Liver (tissue), 10 donors: ENCODE measurements at places on chromosomes 7 and 10. TPM values are rescaled to one million over a fixed set of nuclear protein-coding genes. Genes with fewer than 3 reads are reported as not detected.

GRCh38 chr7:4265066-4265465, 417.0 kb upstream of the FOXK1 start:
- no peaks in the 10 kb centered on the region for H3K27me3 ChIP-seq
- no peak overlapping the region for H3K27ac ChIP-seq
- H3K36me3 ChIP-seq = no peaks in the 10 kb centered on the region
- H3K4me1 ChIP-seq = no peaks in the 10 kb centered on the region
- DNase-seq = no peak

DNA sequence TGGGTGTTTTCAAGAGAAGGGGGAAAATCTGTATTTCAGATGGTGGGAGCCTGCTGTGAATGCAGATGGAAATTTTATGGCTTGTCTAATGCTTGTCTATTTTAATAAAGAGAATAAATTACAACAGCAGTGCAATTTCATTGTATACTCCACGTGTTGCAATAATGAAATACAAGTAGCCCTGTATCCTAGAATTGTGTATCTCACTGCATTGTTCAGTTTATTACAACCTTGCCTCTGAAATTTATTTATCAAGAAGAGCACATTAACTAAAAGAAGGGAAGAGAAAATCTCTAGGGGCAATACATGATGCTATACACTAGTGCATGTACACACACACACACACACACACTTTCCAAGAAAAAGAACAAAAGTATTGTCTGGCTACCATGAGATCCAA, 21.8 kb downstream of the ANK3 start:
- DNase-seq = no peak
- H3K27ac ChIP-seq = no peak overlapping the region
- H3K36me3 ChIP-seq = no peaks in the 10 kb centered on the region
- no peaks in the 10 kb centered on the region for H3K4me1 ChIP-seq

DNA sequence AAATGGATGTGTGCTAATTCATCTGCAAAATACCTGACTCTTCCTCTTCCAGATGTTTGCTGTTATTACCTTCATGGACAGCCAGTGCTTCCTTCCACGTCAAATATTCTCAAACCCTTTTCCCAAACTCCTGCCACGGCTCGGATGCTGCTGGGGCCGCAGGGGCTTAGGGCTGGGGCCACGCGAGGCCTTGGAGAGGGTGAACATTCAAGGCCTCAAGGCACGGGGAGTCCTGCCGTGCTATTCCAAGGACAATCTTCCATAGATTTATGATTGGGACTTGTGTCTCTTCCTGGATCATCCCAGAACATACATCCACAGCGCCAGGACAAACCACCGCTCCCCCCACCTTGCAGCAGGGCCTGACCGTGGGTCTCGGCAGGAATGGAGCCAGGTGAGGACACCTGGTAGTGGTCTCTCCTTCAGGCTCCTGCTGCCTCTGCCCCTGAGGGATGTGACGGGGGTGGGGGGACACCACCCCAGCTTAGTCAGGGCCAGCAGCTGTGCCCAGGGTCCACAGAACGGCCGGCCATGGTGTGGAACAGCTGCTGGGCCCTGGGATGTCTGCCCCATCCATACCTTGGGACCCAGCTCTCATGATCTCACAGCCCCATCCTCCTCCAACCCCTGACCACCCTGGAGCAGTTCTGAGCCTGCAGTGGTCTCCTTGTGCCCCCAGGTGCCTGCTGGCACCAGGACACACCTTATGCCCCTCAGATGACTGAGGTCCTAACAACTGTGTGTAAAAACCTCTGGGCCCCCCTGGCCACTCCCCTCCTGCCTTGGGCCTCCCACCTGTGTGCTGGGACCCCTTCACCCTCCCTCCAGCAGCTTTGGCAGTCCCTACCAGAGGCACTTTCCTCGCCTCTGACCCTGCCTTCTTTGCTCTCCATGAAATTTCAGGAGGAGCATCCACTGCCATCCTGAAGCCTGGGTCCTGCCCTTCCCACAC, 16.7 kb downstream of the VIPR2 start:
- DNase-seq = no peak
- H3K36me3 ChIP-seq = no peaks in the 10 kb centered on the region
- no peaks in the 10 kb centered on the region for H3K27me3 ChIP-seq

DNA sequence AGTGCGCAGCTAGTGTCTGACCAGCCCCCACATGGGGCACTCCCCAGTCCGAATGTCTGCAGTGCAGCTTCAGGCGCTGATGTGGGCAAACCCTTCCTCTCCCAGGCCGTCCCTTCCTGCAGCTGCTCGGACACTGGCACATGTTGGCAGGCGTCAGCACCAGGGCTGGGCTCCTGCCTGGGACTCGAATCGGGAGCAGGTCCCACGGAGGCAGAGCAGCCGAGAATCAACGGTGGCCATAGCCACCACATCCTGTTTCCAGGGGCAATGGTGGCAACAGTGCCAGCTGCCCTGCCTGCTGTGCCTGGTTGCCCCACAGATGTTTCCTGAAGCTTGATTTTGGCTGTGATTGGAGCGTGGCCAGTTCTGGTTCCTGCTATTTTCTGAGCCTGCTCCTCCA, 65.8 kb downstream of the MGMT start:
- no peak overlapping the region for H3K27ac ChIP-seq
- H3K4me3 ChIP-seq = no peak overlapping the region
- DNase-seq = no peak
- H3K27me3 ChIP-seq = no peaks in the 10 kb centered on the region
- peaks cover 5% of the 10 kb centered on the region for H3K4me1 ChIP-seq

Gene BICC1
- total RNA-seq = 5.3 TPM

DNA sequence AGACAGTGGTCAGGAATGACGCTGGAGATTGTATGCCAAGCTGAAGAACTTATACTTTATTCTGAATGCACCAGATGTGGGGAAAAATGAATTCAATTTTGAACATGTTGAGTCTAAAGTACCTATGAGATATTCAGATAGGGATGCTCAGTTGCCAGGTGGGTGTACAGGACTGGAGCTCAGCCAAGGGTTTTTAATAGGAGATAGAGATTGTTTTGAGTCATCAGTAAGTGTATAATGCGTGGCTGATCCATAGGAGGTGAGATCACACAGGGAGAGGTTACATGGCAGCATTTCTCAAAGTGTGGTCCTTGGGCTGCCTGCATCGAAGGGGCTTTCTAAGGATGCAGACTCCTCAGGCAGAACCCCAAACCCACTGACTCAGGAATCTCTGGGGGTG, 6.8 kb upstream of the HIPK2 start:
- no peaks in the 10 kb centered on the region for H3K27me3 ChIP-seq
- no peak for DNase-seq
- no peak overlapping the region for H3K27ac ChIP-seq
- H3K4me3 ChIP-seq = no peak overlapping the region
- no peaks in the 10 kb centered on the region for H3K4me1 ChIP-seq

DNA sequence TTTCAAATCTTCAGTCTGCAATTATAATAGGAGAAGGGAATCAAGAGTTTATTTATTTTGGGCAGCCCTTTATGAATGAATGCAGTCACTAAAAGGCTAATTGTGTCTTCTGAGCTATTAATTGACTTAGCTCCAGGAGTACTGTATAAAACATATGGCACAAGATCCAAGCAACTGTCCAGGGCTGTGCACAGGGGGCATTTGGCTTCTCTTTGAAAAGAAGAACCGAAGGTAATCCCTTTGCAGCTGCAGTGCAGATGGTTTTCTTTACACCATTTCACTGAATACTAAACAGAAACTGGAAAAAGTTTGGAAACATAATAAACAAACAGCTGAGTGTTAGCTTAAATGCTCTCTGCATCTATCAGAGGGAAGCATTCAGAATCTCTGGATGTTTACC, 282.6 kb upstream of the LRRN3 start:
- DNase-seq = no peak
- H3K4me3 ChIP-seq = no peak overlapping the region
- H3K4me1 ChIP-seq = no peaks in the 10 kb centered on the region
- H3K27me3 ChIP-seq = no peaks in the 10 kb centered on the region

GRCh38 chr7:134046594-134047128, 80.5 kb upstream of the LRGUK start:
- no peaks in the 10 kb centered on the region for H3K4me1 ChIP-seq
- no peak overlapping the region for H3K4me3 ChIP-seq
- no peaks in the 10 kb centered on the region for H3K27me3 ChIP-seq
- H3K36me3 ChIP-seq = no peaks in the 10 kb centered on the region
- no peak overlapping the region for H3K27ac ChIP-seq
- DNase-seq = no peak

Gene FKBP9
- total RNA-seq = 44.8 TPM

- no peak overlapping the region for H3K4me3 ChIP-seq
- H3K4me1 ChIP-seq = peaks cover 3% of the 10 kb centered on the region
- H3K27ac ChIP-seq = no peak overlapping the region
- H3K36me3 ChIP-seq = no peaks in the 10 kb centered on the region
- DNase-seq = no peak
Observed at GRCh38 chr10:5498791-5499492, 428 bp downstream of the CALML5 start.

DNA sequence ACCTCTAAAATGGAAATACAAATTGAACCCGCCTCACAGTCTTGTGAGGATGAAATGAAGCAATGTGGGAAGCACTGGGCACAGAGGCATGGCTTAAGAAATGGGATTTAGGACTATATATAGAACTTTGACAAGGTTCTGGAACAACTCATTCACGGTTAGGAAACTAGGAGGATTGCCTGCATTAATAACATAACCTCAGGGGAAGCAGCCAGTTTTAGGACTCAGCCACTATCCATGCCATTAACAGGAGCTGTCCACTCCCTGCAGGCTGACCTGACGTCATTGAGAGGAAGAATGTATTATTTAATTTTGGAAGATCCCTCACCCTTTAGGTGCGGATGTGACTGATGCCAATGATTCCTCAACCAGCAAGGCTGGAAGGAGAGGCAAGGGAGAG, 34.8 kb downstream of the ITGB8 start:
- no peaks in the 10 kb centered on the region for H3K27me3 ChIP-seq
- no peak overlapping the region for H3K27ac ChIP-seq
- H3K36me3 ChIP-seq = no peaks in the 10 kb centered on the region
- DNase-seq = no peak
